ENCODE measurements at places on chromosomes 3 and 15.

GRCh38 chr3:8937064-8938020 is 25.9 kb downstream of the RAD18 start:
- no peak for DNase-seq

DNA sequence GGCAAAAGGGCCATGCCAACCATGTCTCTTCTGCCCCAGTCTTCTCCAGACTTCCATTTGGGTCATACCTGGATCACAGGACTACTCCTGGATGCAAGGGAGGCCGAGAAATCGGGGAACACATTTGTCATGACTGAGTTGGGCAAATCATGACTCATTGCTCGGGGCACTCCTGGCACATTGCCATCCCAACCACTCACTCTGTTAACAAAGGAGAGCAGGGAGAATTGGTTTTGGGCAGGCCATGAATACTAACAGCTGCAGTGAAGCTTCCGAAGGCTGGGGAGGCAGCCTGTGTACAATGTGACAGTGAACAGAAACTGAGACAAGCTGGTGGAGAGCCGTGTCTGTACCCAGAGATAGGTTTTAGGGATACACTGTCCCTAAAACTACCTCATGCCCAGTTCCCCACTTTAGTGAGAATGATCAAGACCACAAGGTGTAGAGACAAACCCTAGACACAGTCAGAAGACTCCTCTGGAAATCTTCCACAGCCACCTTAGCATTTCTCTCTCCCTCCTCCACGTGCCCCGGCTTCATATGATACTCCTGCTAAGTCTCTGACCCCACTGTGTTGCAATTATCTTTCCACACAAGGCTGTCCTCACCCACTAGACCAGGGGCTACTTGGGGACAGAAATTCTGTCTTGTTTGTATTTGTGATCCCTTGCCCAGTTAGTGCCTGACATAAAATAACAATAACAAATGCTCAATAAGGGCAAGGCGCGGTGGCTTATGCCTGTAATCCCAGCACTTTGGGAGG is 10.5 kb upstream of the BUB1B start:
- no peak for DNase-seq

- DNase-seq: no peak
These were observed 32.6 kb downstream of the PLCL2 start for GRCh38 chr3:16917256-16917935.

DNA sequence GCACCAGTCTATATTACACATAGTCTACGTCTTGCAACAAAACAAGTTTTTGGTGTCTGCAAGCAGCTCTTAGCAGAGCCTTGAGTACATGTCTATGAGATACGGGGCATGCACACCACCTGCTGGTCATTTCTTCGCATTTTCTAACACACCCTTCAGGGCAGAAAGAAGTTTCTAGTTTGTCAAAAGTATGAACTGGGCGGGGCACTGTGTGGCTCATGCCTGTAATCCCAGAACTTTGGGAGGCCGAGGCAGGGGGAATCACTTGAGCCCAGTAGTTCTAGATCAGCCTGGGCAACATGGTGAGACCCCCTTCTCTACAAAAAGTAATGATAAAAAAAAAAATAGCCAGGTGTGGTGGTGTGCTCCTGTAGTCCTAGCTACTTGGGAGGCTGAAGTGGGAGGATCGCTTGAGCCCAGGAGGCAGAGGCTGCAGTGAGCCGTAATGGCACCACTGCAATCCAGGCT is 64.2 kb upstream of the ARL8B start:
- DNase-seq: peak; percentile 70

Measured in activated CD4-positive, alpha-beta T cell treated with anti-CD3 and anti-CD28 coated beads, Interleukin-2, amount 50 U/mL, for 1 hour (primary cell).